Suppressor macrophage treated with lipopolysaccharide for 4 hours (primary cell): ENCODE measurements at places on chromosomes 13 and 19.

GRCh38 chr13:113297370-113298042 is 467 bp downstream of the LAMP1 start:
- DNase-seq = peak; percentile 63

GRCh38 chr19:2813235-2814160 is 6.2 kb upstream of the ZNF554 start:
- no peak for DNase-seq

DNA sequence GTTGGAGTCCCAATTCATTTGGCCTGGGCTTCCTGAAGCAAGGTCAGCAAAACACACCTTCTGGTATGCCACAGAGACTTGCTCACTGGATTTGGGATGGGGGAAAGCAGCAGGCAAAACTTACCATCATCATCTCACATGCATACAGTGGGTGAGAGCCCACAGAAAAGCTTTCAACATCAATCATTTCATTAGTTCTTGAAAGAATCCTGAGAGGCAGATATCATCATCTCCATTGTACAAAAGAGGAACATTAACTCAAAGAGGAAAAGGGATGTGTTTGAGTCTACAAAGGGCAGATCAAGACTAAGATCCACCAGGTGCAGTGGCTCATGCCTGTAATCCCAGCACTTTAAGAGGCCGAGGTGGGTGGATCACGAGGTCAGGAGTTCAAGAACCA is 6.4 kb downstream of the WDR87 start:
- DNase-seq = peak; percentile 15

GRCh38 chr13:36090592-36090991 is 40.6 kb downstream of the DCLK1 start:
- DNase-seq = no peak

GRCh38 chr13:61954092-61954491 is 538.4 kb upstream of the PCDH20 start:
- DNase-seq = peak; percentile 1

DNA sequence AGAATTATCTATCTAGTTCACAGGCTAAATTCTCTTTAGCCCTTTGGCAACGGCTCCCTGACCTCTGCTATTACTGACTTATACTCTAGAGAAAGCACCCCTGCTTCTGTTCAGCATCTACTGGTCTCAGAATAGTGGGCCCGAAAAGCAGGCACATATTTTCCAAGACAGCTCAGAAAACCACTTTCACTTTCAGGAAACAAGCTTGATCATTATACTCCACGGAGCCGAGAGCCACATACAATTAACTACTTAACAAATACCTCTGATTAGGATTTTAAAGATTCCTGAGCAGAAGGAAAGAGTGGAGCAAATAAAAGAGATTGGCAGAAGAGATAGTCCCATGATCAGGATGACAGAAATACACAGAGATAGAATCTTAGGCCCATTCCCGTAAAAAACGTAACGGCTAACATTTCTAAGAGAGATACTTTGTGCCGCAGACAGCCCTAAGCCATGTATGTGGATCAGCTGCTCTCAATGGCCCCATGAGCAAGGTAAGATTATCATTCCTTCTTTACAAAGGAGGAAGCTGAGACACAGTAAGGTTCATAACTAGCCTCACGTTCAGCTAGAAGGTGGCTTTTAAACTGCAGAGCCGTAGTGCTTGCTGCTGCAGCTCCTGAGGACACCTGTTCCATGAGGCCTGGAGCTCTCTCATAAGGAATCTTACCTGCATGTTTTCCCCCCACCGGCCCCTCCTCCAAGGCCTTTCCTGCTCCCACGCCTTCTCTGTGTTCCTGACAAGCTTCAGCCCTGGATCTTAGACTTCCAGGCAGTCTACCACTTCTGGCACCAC is 227.2 kb downstream of the FOXO1 start:
- DNase-seq = peak; percentile 54

DNA sequence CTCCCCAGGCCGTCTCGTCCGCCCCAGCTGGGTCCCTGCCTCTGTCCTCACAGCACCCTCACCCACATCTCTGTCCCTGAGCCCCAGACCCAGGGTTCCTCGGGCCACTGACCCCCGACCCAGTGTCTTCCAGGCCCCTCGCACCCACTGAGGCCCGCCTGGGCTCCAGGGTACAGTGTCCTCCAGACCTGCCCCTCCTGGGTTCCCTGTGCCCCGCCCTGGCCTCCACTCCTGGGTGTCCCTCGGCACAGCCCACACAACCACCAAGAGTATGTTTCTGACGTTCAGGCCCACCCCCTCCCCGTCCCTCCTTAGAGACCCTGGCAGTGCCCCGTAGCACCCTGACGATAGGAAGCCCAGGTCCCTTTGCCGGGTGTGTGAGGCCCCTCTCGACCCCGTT is 22.6 kb upstream of the NCCRP1 start:
- no peak for DNase-seq

DNA sequence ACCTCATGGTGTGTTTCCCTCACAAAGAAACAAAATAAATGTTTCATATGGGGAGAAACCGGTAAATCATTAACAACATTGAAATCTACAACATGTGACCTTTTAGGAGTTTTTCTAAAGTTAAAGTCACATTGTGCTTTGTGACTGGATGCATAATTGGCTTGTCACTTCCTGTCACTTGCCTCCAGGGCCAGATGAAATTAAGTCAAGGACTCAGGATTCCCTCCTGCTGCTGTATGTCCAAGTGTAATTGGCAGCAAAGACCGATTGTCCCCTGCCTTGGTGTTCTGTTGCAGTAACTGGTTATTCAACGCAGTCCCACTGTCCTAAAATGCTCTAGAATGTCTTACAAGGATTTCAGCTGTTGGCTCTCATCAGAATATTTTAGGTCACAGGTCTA is 448.2 kb downstream of the LIG4 start:
- DNase-seq = no peak

DNA sequence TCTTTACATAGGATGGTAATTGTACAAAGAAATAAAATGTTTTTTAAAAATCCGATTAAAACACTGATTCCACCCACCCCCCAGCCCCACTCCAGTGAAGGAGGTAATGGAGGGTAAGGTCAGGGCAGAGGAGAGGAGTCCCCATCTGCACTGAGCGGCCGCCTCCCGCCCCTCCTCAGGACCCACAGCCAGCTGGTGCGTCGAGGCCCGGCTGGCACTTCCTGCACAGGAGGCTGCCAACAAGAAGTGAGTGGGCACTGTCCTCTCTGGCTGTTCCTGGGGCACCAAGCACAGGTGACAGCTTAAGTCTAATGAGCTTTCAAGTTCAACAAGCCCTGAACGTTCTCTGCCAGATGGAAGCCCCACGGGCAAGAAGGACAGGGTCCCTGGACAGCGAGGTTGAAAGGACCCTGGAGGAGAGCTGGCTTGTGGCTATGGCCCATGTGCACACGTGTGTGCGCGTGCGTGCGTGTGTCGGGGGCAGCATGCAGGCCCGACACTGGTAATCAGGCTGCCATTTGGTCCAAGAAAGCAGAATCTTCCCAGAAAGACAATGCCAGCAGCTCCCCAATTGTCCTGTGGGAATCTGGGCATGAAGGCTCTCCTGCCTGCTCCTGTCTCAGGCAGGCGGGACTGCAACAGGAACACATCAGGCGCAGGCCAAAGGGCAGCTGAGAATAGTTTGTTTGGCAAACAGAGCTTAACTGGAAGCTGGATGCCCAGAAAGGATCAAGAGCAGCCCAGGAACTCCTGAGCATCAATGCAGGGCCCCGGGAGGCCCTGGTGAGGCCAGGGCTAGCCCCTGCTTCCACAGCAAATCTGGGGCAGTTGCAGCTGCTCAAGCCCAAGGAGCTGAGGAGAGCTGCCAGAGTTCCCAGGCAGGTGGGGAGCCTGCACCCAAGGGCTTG is 15.1 kb upstream of the EPHX3 start:
- DNase-seq = no peak

- peak; percentile 55 for DNase-seq
Measured at GRCh38 chr13:104773775-104774174, 1707.6 kb upstream of the SLC10A2 start.

DNA sequence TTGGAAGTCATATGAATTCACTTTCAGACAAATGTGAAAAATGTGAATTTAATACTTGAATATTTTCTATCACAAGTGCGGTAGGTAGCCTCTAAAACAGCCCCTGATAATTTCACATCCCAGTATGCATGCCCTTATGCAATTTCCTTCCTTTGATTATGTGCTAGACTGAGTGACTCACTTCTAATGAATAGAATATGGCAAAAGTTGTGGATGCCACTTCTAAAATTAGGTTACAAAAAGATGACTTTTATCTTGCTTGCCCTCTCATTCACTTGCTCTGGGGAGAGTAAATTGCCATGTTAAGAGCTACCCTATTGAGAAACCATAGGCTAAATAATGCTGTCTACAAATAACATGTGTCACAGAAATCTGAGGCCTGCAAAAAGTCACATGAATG is 402.5 kb upstream of the PCDH9 start:
- peak; percentile 32 for DNase-seq

DNA sequence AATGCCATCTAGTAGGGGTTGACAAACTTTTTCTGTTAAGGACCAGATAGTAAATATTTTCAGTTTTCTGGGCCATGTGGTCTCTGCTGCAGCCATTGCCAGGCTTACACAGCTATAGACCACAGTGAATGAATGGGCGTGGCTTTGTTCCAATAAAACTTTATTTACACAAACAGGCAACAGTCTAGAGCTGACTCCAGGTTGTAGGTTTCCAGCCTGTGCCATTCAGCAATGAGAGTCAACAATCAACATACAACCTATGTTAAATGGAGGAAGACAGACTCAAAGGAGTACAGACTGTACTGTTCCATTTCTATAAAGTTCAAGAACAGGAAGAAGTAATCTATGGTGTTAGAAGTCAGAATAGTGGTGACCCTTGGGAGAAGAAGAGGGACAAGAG is 15.2 kb upstream of the IZUMO2 start:
- no peak for DNase-seq

- DNase-seq = peak; percentile 21
Measured at GRCh38 chr13:72620874-72621273, 106.6 kb downstream of the MZT1 start.

- DNase-seq = no peak
Measured at GRCh38 chr19:41322451-41322850, 12.5 kb downstream of the CCDC97 start.

GRCh38 chr13:46211483-46212351 is at the start of gene LRRC63:
Gene LRRC63 (plus strand): TSS chr13:46211928. CDS start chr13:46213035, 1,107 bp downstream.
- peak; percentile 86 for DNase-seq

DNA sequence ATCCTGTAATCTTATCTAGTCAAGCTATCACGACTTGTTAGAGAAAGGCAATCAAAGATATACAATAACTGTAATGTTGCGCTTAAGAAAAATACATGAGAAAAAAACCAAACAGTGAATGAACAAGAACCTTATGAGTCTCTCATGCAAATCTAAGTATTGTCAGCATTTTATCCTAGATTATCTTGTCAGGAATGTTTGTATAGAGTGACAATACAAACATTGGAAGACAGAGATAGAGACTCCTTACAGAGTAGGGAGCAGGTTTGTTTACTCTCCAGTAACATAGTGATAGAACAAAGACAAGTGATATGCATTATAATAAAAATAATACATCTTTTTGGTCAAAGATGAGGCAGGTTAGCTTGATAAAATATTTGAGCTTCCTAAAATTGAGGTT is 444.8 kb downstream of the SLITRK5 start:
- DNase-seq = no peak

- no peak for DNase-seq
Measured at GRCh38 chr13:21310220-21310619, 133.8 kb downstream of the MRPL57 start.

GRCh38 chr19:11089254-11090013 is at the start of gene LDLR:
Gene LDLR (plus strand): TSS chr19:11089463. CDS start chr19:11089549, 86 bp downstream.
- DNase-seq = peak; percentile 94

DNA sequence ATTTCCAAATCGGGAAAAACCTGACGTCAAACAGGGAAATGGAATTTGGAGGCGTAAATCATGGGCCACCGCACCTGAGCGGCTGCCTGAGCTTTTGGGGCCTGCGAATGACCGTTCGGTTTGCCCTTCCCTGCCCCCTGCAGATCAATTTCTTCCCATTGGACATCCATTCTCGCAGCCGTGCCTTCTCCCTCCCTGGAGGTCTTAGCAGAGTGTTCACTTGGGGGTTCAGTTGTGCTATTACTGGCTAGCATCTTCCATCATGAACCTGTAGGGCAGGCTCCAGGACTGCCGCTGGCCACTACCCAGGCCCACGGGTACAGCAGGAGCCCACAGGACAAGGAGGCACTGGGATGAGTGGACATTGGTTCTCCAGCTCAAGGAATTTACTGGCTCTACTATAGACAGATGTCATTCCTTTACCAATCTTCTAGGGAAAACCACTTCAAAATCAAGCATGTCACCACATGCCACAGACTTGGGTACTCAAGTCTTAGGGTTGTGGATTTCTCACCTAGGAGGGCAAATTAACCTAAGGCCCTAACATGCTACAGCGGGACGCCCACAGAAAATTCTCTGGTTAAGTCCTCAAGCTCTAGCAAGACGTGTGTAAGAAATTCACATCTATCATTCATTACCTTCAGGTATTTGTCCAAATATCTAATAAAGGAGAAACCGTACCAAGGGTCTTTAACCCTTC is 75.5 kb downstream of the COL4A1 start:
- DNase-seq = no peak

- DNase-seq = peak; percentile 45
Measured at GRCh38 chr19:35963514-35963913, 27.3 kb downstream of the LRFN3 start.

GRCh38 chr19:15701757-15702533 is 25.9 kb upstream of the OR10H2 start:
- no peak for DNase-seq

GRCh38 chr13:73913751-73914518 is 220.3 kb downstream of the KLF12 start:
- DNase-seq = no peak

GRCh38 chr19:33039108-33039599 is 25.5 kb downstream of the RHPN2 start:
- DNase-seq = no peak

- DNase-seq = no peak
Measured at GRCh38 chr19:10748195-10748926, 30.5 kb downstream of the DNM2 start.

- DNase-seq = no peak
Measured at GRCh38 chr13:29507356-29507755, 88.1 kb downstream of the SLC7A1 start.

GRCh38 chr19:35786299-35787160 is 11.2 kb downstream of the ARHGAP33 start:
- no peak for DNase-seq

DNA sequence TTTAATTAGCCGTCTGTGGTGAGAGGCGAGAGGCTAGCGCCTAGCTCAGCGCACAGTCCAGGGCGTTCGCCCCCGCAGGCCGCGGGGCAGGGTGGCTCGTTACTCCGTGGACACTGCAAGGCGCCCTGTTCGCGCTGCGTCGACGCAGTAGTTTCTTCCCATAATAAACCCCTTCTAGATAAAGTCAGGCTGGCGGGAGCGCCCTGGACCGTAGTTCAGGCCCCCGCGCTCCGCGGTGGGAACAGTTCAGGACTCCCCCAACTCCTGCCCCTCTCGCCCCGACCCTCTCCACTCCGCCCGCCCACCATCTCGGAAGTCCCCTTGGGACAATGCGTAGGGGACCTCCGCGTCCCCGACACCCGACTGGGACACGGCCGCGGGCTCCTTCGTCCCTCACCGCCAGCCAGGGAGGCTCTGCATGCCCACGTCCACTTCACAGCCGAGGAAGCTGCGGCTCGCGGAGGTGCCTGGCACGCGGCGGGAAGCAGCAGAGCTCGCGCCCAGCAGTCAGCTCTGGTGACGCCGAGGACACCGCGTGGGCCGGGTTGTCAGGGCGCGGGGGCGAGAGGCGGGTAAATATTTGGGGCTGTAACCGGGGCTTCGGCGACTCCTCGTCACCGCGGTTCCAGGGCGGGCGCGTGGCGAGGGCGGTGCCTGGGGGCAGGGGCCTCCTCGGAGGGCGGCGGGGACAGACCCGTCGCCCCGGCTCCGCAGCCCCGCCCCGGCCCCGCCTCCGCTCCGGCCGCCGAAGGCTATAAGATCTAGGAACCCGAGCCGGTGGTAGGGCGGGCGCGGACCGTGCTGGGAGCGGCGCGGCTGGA is at the start of gene RGCC:
TSS of gene RGCC (plus strand) at position 783 of the 821 bp plus-strand sequence. CDS start 158 bp downstream, outside the sequence.
- DNase-seq = peak; percentile 93
